ENCODE measurements at places on chromosomes 7 and 10.

DNA sequence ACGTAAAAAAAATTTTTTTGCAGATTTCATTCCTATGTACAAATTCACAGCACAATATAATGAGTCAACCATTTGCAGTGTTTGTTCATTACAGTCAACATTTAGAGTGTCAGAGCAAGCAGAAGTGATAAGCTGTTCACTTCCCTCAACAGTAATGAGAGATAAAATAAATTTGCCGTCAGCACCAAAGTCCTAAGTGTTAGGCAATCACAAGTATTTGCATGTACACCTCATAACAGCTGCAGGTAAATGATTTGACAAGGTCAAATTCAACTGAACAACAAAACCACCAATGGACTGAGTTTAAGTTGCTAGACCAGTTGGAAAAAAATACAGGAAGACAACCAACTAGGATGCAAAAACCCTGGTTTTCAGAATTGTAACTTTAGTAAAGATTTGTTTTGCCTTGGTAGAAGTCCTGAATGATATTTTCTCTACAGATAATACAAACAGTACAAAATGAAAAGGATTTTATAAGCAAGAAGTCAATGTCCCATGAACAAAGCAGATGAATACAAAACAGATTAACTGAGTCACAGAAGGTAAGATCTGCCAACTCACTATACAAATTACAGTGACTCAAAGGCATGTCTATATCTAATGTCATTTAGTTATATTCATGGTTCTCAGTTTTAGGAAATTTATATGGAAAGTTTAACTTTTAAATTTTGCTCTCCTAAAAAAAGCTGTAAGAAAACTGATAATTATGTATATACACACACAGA, 10.4 kb downstream of the RAPGEF5 start:
- no peak for DNase-seq
- no peak overlapping the region for H3K4me3 ChIP-seq
- H3K36me3 ChIP-seq, result no peaks in the 10 kb centered on the region
- H3K27me3 ChIP-seq, result no peaks in the 10 kb centered on the region

- H3K4me3 ChIP-seq, result peak overlapping the region; percentile 45
- H3K4me1 ChIP-seq, result peaks cover 30% of the 10 kb centered on the region
- peak; percentile 61 for DNase-seq
- H3K27ac ChIP-seq, result peak overlapping the region; percentile 89
- H3K36me3 ChIP-seq, result no peaks in the 10 kb centered on the region
- H3K27me3 ChIP-seq, result no peaks in the 10 kb centered on the region
Measured at GRCh38 chr10:21509341-21510240, 15.9 kb downstream of the SKIDA1 start.

GRCh38 chr10:30466445-30466844, 32.5 kb downstream of the MAP3K8 start:
- H3K27me3 ChIP-seq, result no peaks in the 10 kb centered on the region
- H3K36me3 ChIP-seq, result peaks cover 2% of the 10 kb centered on the region
- H3K4me1 ChIP-seq, result no peaks in the 10 kb centered on the region
- no peak for DNase-seq
- no peak overlapping the region for H3K4me3 ChIP-seq

GRCh38 chr7:17144322-17144721, 154.1 kb upstream of the AHR start:
- H3K36me3 ChIP-seq, result no peaks in the 10 kb centered on the region
- H3K4me3 ChIP-seq, result no peak overlapping the region
- H3K4me1 ChIP-seq, result no peaks in the 10 kb centered on the region
- no peaks in the 10 kb centered on the region for H3K27me3 ChIP-seq

DNA sequence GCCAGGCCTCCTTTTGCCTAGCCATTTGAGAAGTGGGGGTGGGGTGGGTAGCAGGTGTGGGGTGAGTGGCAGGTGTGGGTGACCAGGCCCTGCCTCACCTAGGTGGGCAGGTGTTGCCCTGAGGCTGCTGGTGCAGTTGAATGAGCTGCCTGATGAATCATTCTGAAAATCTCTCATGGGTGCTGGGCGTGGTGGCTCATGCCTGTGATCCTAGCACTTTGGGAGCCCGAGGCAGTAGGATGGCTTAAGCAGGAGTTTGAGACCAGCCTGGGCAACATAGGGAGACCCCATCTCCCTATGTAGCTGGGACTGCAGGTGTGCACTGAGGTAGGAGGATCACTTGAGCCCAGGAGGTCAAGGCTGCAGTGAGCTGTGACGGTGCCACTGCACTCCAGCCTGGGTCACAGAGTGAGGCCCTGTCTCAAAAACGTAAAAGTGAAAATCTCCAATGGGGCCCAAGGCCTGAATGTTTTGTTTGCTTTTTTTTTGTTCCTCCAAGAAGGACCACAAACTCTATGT, 17.7 kb downstream of the TSPAN14 start:
- no peaks in the 10 kb centered on the region for H3K27me3 ChIP-seq
- no peak for DNase-seq
- peaks cover 47% of the 10 kb centered on the region for H3K4me1 ChIP-seq
- no peak overlapping the region for H3K4me3 ChIP-seq
- H3K27ac ChIP-seq, result no peak overlapping the region
- H3K36me3 ChIP-seq, result peaks cover 20% of the 10 kb centered on the region

DNA sequence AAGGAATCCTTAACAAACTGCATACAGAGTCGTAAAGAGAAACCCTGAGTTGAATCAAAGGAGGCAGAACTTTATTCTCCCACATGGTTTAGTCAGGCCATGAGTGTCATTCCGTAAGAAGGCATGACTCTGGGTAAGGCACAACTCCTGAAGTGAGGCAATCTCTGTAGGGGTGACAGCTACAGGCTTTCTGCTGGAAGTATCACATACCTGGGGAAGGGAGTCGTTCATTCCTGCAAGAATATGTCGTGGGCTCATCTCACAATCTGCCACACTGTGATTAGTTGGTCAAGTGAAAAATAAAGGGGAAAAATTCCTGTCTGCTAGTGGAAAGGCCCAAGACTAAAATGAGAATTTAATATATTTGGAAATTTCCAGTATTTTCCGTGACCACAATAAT, 392.6 kb downstream of the POM121L12 start:
- no peak for DNase-seq
- no peak overlapping the region for H3K4me3 ChIP-seq
- H3K36me3 ChIP-seq, result no peaks in the 10 kb centered on the region
- H3K27me3 ChIP-seq, result no peaks in the 10 kb centered on the region
- no peaks in the 10 kb centered on the region for H3K4me1 ChIP-seq

DNA sequence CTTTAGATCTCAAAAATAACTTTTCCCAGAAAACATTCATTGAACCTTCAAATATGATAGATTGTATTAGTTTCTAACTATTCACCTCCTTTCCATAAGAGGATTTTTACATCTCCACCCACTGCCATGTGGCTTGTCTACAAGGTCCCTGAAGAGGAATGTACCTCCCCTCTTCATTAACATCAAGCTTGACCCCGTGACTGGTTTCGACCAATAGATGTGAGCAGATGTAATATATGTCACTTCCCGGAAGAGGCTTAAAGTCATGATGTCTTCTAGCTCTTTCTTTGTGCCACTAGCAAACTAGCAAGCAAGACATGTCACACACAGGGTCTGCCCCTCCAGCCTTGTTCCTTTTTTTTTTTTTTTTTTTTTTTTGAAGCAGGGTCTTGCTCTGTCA, 6.9 kb downstream of the BAZ1B start:
- H3K27ac ChIP-seq, result no peak overlapping the region
- H3K4me1 ChIP-seq, result peaks cover 6% of the 10 kb centered on the region
- H3K4me3 ChIP-seq, result no peak overlapping the region
- DNase-seq, result no peak

- no peaks in the 10 kb centered on the region for H3K4me1 ChIP-seq
- peaks cover 2% of the 10 kb centered on the region for H3K27me3 ChIP-seq
- no peak overlapping the region for H3K27ac ChIP-seq
Measured at GRCh38 chr7:135270577-135271254, 37.1 kb downstream of the STRA8 start.

DNA sequence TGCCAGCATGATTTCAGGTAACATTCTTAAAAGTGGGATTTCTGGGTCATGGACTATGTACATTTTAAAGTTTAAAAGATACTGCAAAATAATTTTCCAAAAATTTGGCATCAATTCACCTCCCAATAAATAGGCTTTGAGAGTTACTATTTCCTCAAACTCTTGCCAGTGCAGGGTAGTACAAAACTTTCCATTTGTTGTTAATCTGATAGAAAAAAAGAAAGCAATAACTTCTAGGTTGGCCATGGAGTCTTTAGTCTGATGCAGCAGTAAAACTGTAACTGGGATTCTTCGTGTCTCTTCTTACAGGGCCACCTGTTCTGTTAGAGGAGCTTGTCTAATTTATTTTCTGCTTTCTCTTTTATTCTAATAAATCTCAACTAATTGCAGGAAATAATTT, 241.1 kb downstream of the MAGI2 start:
- H3K27ac ChIP-seq, result no peak overlapping the region
- DNase-seq, result no peak
- H3K27me3 ChIP-seq, result no peaks in the 10 kb centered on the region
- no peaks in the 10 kb centered on the region for H3K36me3 ChIP-seq
- H3K4me1 ChIP-seq, result no peaks in the 10 kb centered on the region

DNA sequence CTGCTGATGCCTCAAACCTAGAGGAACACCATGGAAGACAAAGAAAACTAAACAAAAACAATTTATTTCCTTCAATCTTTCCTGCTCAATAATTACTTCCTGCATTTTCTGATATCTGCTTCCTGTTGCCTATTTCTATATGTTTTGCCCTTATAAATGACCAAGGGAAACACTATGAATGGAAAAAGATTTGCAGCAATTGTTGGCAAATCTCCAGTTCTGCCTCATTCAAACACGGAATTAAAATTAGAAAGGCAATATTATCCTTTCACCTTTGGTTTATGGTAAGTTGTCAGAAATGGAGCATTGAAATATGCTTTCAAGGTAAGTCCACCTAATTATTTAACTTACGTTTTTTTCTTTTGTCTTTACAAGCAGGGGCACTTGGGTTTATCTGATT, 552.2 kb upstream of the ANKRD30A start:
- H3K4me3 ChIP-seq, result no peak overlapping the region
- no peak for DNase-seq
- H3K4me1 ChIP-seq, result peaks cover 2% of the 10 kb centered on the region
- H3K36me3 ChIP-seq, result no peaks in the 10 kb centered on the region

- DNase-seq, result no peak
- no peak overlapping the region for H3K27ac ChIP-seq
- H3K4me1 ChIP-seq, result no peaks in the 10 kb centered on the region
- H3K4me3 ChIP-seq, result no peak overlapping the region
- no peaks in the 10 kb centered on the region for H3K27me3 ChIP-seq
Measured at GRCh38 chr10:92923416-92923815, 75.1 kb downstream of the EXOC6 start.

- DNase-seq, result no peak
- H3K4me3 ChIP-seq, result no peak overlapping the region
- H3K27me3 ChIP-seq, result peaks cover 12% of the 10 kb centered on the region
- peaks cover 11% of the 10 kb centered on the region for H3K4me1 ChIP-seq
- no peaks in the 10 kb centered on the region for H3K36me3 ChIP-seq
- no peak overlapping the region for H3K27ac ChIP-seq
Measured at GRCh38 chr10:1362589-1363445, 306.6 kb downstream of the WDR37 start.

DNA sequence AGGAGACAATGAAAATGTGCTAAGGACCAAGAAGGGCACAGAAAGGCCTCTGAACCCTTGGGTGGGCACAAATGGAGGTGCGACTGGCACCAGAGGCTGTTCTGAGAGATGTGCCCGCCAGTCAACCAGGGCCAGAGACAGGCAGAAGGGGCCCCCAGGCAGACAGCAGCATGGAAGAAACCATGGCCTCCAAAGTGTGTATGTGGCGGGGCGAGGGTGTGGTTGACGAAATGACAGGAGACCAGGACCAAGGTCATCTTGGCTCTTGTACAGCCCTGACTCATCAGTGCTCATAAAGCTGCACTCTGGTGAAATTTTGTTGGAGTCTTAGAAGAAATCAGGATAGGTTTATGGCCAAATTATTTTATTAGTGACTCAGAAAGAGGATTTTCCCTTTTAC, 4.0 kb upstream of the MRPS24 start:
- peak overlapping the region; percentile 83 for H3K27ac ChIP-seq
- H3K4me3 ChIP-seq, result no peak overlapping the region
- no peaks in the 10 kb centered on the region for H3K27me3 ChIP-seq
- peaks cover 41% of the 10 kb centered on the region for H3K36me3 ChIP-seq
- peaks cover 23% of the 10 kb centered on the region for H3K4me1 ChIP-seq

DNA sequence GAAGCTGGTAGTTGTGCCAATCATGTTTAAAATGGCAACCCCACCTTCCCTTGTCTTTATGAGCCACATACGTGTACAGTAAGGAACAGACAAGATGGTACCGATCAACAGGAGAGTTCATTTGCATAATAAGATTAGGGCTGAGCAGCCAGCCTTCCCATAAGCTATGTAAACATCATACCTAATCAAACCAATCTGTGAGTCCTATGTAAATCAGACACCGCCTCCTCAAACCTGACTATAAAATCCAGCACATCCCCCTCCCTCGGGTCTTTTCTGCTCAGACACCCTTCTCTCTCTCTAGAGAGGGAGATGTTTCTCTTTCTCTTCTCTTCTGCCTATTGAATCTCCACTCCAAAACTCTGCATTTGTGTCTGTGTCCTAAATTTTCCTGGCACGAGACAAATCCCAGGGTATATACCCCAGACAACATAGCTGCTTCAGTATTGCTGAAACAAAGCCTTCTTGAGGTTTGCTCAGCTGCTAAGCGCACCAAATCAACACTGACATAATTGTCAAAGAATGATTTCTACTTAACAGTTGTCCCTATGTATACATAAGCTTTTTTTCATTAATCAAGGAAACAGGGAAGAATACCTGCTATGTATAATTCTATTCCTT, 279.2 kb downstream of the THSD7A start:
- no peaks in the 10 kb centered on the region for H3K4me1 ChIP-seq
- no peak overlapping the region for H3K27ac ChIP-seq
- peak; percentile 64 for DNase-seq
- H3K4me3 ChIP-seq, result no peak overlapping the region
- H3K27me3 ChIP-seq, result no peaks in the 10 kb centered on the region

GRCh38 chr7:83648464-83649241, at the start of gene SEMA3E:
Gene SEMA3E, minus strand, starts transcription at chr7:83649139.
- peaks cover 5% of the 10 kb centered on the region for H3K27me3 ChIP-seq
- peak within 1 kb of the TSS; percentile 41 for H3K4me3 ChIP-seq
- peaks cover 6% of the 10 kb centered on the region for H3K4me1 ChIP-seq

DNA sequence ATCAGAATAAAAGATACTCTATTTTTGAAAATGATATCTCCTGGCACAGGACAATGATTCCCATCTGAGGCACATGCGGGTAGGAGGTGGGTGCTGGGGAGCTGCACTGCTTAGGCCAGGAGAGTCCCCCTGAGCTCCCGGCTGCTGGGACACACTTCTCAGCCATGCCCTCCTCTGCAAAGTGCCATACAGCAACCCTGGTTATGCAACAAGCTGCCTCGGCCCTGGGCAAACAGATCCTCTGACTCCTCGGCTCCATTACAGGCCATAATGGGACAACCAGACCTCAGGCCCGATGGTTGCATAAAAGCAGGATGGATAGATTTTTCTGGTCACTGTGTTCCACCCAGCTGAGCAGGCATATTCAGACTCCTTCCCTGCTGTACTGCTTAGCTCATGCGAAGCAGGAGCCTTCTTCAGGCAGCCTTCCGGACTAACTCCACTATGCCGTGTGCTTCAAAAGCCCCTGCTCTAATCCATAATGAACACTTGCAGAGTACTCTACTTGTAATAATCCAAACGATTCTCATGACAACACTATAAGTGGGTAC, 6.5 kb upstream of the LEP start:
- no peaks in the 10 kb centered on the region for H3K36me3 ChIP-seq
- no peak overlapping the region for H3K4me3 ChIP-seq
- DNase-seq, result no peak
- no peak overlapping the region for H3K27ac ChIP-seq
- peaks cover 13% of the 10 kb centered on the region for H3K27me3 ChIP-seq

GRCh38 chr10:43781480-43782361, 133.0 kb upstream of the ZNF32 start:
- no peak overlapping the region for H3K4me3 ChIP-seq
- no peaks in the 10 kb centered on the region for H3K4me1 ChIP-seq
- no peak overlapping the region for H3K27ac ChIP-seq
- no peaks in the 10 kb centered on the region for H3K36me3 ChIP-seq

All from muscle of leg (tissue), 16 donors.